Activated CD8-positive, alpha-beta T cell treated with anti-CD3 and anti-CD28 coated beads, Interleukin-2, amount 10 ng/mL, durations not matched to agents 7 days and 5 days (primary cell): ENCODE measurements at places on chromosomes 4 and X.

- peaks cover 29% of the 10 kb centered on the region for H3K4me1 ChIP-seq
- no peak overlapping the region for H3K27ac ChIP-seq
- peaks cover 5% of the 10 kb centered on the region for H3K36me3 ChIP-seq
- DNase-seq, result no peak
- no peak overlapping the region for H3K4me3 ChIP-seq
- no peaks in the 10 kb centered on the region for H3K27me3 ChIP-seq
Measured at GRCh38 chr4:11485926-11486325, 57.2 kb upstream of the HS3ST1 start.

DNA sequence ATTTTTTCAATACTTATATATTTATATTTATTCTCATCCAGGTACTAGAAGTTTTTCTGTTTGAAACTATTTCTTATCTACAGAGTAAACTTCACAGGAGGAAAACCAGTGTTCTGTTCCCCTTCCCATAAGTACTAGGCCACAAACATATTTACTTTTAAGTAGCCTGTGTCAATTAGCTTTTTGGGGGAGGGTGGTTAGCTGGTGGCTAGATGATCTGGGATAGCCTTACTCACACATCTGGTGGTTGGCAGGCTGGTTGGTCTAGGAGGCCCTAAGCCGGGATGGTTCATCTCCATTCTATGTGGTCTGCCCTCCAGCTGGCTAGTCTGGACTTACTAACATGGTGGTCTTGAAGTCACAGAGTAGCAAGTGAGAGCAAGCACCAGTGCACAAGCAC is 6.2 kb downstream of the JADE3 start:
- DNase-seq, result no peak
- no peak overlapping the region for H3K4me3 ChIP-seq
- no peak overlapping the region for H3K27ac ChIP-seq
- H3K36me3 ChIP-seq, result no peaks in the 10 kb centered on the region
- peaks cover 41% of the 10 kb centered on the region for H3K27me3 ChIP-seq
- H3K4me1 ChIP-seq, result peaks cover 5% of the 10 kb centered on the region

GRCh38 chrX:36961590-36961989 is 46.6 kb upstream of the FAM47C start:
- H3K4me3 ChIP-seq, result no peak overlapping the region
- no peaks in the 10 kb centered on the region for H3K36me3 ChIP-seq
- H3K4me1 ChIP-seq, result no peaks in the 10 kb centered on the region
- H3K27ac ChIP-seq, result no peak overlapping the region
- DNase-seq, result no peak
- H3K27me3 ChIP-seq, result peaks cover 10% of the 10 kb centered on the region

DNA sequence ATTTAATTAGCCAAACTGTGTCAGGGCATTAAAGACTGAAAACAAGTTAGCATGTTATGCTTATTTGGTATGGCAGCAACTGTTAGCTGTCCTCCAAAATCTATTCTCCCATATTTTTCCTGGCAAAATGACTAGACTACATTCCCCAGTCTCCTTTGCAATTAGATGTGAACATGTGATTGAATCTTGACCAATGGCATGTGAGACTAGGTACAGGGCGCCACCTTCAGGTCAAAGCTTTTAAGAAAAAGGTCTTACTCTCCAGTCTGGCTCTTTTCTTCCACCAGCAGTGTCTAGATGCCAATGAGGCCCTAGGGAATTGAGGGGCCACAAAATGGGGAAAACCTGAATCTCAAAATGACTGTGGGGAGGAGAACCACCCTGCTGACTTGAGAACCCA is 408.2 kb downstream of the SMARCA1 start:
- H3K4me3 ChIP-seq, result no peak overlapping the region
- H3K27me3 ChIP-seq, result peaks cover 1% of the 10 kb centered on the region
- no peaks in the 10 kb centered on the region for H3K36me3 ChIP-seq

- no peaks in the 10 kb centered on the region for H3K36me3 ChIP-seq
- no peak overlapping the region for H3K27ac ChIP-seq
Measured at GRCh38 chr4:41448934-41449333, 89.0 kb upstream of the LIMCH1 start.

DNA sequence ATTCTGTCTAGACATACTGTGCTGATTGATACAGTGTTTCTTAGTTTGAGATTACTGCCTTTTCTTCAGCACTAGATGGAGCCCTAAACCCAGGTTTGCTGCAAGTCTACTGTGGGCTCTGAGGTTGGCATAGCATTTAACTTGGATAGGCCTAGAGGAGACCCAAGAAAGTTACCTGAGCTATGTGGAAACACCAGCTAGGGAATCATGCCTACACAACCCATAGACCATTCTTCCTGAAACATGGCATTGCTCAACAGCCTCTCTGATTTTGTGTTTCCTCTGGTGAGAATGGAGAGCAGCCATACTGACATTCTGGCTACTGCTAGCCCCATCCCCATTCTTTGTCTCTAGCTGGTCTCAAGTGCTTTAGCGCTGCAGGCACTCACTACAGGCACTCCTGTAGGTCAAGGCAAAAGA is 287.7 kb upstream of the PCDH18 start:
- H3K4me1 ChIP-seq, result no peaks in the 10 kb centered on the region
- no peak overlapping the region for H3K4me3 ChIP-seq
- H3K27me3 ChIP-seq, result no peaks in the 10 kb centered on the region
- no peak for DNase-seq
- H3K27ac ChIP-seq, result no peak overlapping the region

DNA sequence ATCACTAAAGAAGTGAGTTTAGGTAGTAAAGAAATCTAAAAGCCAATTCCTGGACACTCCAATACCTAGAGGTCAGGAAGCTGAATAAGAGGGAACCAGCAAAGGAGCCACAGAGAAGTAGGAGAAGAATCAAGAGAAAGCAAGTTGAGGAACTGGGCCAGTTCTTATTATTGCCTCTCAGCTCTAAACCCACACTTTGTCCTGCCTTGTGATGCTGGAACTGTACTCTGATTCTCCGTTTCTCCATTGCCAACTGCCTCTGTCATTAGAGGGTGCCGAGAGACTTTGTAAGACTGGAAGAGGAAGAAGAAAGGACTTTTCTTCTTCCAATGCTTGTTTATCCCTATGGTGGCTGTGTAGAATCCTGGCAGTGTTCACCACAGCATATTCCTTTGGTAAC is 38.6 kb downstream of the NSUN7 start:
- H3K27ac ChIP-seq, result no peak overlapping the region
- no peak overlapping the region for H3K4me3 ChIP-seq
- no peak for DNase-seq
- peaks cover 23% of the 10 kb centered on the region for H3K27me3 ChIP-seq
